ENCODE measurements at places on chromosomes 5 and 9.
A peak's percentile ranks its signal among the peaks of the same experiment; 100 is the strongest.

DNA sequence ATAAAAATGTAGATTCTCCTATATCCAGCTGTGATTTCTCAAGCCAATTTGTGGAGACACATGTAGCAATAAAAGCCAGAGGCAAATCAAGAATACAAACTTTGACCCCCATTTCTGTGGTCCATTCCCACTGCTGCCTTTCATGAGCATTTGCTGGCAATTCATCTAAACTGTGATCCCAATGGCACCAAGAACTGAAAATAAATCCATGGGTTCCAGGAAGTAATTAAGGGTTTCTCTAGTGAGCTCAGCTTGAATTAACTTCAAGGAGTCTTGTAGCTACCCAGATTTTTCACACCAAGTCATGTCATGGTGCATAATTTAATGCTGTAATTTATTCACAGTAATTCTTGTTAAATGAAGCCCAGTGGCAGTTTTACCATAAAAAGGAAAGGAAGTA, 145.0 kb upstream of the SMC2 start:
- DNase-seq, result no peak

- no peak for DNase-seq
Measured at GRCh38 chr5:39713250-39713916, 288.6 kb upstream of the DAB2 start.

GRCh38 chr9:128422783-128423150, 2.1 kb downstream of the CERCAM start:
- DNase-seq, result no peak

- DNase-seq, result no peak
Measured at GRCh38 chr9:127915325-127915752, 1.5 kb downstream of the ST6GALNAC4 start.

GRCh38 chr5:142250119-142250518, 74.7 kb downstream of the SPRY4 start:
- DNase-seq, result no peak

DNA sequence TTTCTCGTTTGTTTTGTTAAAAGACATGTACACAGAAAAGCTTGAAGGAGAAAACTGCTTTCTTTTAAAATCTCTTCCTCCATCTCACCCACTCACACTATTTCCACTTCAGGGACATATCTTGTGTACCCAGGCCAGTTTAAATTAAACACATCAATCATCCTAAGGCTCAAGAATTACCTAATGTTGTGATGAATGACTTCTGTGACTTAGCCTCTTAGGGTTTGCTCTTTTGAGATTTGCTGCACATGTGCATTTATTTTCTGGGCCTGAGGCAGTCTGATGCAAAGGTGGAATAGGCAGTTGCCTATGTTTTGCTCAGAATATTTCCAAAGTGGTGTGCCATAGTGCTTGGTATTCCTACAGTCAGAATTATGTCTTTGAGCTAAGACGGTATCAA, 439.9 kb upstream of the CHD1 start:
- DNase-seq, result no peak

DNA sequence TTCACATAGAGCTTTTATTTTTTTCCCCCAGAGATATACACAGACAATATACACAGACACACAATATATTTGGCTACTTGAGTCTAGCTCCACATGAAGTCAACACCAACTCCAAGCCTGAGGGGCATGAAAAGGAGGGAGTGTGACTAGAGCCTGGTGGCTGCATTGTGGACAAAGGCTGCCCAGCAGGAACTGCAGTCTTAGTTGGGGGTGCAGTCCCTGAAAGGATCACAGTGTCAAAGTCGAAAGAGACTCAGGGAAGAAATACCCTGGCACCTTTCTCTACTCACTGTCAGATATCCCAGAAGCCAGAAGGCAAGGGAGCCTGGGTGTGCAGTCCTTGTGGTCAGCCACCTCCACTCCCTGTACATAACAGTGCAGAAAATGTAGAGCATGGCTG, 231.6 kb upstream of the RPS23 start:
- DNase-seq, result no peak

DNA sequence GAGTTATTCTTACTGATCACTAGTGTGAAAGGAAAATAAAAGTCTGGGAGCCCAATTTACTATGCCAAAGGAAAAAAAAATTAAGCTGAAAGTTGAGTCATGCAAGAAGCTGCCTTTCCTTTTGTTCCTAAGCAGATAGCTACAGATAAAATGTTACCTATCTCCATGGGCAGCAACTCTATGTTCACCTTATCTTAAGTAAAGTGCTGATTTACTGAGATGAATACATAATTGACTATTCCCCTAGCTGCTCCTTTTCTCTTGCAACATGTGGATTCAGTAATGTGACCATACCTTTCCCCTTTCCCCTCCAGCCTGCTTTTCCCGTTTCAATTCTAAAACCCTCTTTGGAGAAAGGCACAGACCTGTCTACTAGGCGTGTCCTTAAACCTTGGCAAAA, 62.7 kb upstream of the NR5A1 start:
- no peak for DNase-seq

DNA sequence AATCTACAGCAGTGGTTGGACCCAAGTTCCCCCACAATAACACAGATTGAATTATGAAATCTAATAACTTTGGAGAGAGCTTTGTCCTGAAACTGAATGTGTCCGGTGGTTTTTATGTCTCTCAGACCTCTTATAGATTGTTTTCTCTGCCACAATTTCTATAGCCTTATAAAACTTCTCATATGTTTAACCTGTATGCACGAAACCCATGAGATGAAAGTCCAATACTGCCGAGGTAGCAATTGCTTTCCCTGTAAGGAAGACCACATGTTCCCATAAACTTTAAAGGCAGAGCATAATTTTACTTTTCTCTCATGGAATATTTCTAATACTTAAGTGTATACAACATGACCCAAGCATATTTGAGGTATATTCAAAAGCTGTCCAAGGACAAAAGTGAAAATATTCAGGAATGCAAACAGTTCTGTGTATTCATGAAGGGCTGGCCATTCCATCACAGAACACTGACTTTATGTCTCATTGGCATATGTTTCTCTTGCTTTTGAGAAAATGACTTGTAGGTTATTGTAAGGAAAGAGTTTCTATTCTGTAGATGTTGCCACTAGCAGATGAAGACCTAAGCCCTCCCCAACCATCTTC, 94.4 kb upstream of the TLE4 start:
- no peak for DNase-seq

GRCh38 chr9:70901746-70902145, 219.7 kb downstream of the TRPM3 start:
- no peak for DNase-seq

DNA sequence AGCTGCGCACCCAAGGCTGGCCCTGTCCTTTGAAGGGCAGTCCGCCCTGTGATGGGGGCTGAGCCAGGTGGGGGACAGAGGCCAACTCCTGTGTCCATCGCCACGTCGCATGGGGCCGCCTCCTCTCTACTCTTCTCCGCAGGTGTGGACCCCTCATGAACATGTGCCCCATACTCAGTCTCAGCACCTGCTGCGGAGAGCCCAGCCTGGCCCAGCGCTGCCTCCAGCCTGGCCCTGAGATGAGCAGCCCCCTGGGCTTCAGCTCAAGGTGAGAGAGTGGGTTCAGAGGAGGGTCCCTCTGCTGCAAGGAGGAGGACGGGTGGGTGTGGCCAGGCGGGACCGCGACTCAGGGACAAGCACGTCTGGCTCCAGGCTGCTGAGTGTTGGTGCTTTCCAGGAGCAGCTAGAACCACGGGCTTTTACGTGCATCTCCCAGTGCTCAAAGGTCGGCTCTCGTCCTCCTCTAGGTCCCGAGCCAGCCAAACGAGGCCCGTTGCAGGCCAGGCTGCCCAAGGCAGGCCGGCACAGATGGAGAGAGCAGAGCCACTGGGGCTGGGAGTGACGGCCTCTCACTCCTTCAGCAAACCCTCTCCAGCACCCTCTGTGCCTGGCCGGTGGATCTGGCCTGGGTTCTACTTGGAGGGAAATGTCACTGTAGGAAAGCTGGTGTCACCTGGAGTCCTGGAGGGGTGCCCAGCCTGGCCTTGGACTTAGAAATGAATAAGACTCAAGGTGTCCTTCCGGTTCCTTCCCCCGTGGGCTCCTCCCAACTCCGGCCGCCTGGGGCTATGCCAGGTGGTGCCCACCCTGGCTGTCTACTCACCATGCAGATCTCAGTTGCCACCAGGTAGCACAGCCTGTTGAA, 48.9 kb upstream of the RNF130 start:
- no peak for DNase-seq

DNA sequence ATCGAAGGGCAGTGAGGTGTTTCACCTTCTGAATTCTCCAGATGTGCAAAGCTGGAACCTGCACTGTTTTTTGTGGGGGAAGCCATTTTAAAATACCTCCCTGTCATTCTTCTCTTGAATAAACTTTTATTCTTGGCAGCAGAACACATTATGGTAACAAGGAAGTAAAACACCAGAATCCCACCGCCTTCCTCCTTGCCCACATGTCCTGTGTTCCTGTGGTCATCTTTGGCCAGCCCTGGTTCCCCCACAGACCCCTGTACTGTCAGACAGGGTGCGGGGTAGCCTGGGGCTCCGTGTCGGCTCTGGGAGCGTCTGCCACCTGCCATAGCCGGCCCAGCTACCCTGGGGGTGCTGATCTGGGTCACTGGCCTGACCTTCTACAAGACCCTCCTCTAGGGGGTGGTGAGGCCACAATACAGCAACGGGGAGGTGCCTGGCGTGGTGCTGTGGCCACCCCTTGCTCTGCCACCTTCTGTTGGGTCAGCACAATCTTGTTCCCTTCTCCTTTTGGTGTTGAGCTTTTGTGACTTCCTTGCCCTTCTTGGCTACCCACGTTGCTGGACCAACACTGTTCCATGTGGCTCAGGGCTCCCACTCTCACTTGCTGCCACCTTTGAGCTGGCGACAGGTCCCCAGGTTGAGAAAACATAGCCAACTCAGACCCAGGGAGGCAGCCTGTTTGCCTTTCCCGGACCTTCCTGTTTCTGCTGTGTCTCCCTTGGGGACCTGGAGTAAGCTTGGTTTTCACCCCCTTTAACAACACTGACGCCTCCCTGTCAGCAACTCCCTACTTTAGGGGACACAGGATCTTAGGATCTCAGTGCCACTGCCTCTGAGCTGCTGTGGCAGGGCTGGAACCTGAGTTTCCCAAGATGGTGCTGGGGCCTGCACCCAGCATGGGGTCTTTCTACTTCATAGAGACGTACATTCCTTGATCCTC, 4.8 kb downstream of the WNK2 start:
- DNase-seq, result no peak

- DNase-seq, result no peak
Measured at GRCh38 chr9:113511856-113512761, 48.6 kb downstream of the RGS3 start.

GRCh38 chr9:114938687-114939575, 8.5 kb upstream of the TNFSF8 start:
- DNase-seq, result no peak

DNA sequence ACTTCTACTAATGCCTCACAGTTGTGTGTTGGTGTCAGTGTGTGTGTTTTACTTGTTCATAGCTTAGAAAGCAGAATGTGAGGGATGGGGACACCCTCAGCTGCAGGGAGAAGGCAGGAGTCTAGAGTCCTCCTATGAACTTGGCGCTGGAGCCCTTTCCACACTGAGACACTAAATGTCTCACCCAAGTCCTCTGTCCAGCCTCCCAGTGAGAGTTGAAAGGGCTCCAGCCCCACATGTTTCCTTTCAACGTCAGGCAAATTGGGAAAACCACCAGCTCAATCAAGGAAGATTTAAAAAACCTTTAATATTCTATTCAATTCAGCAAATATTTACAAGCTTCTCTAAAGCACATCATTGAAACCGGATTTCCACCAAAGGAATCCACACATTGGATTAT, 167.6 kb upstream of the MSX2 start:
- DNase-seq, result no peak

GRCh38 chr5:9466697-9467096, 79.2 kb downstream of the SEMA5A start:
- DNase-seq, result no peak

DNA sequence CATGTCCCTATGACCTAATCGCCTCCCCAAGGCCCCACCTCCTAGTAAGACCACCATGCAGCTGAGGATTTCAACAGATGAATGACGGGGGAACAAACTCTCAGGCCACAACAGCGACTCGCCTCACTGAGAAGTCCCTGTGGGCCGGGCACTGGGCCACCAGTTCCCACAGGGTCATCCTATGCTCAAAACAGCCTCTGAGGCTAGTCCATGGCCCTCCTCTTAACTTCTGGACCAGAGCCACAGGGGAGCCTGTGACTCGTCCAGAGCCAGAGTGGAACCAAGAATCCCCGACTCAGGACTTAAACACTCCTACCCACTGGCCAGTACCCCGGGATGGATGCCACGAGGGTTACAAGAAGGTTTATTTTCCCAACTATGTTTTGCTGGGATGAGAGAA, 12.3 kb downstream of the GFPT2 start:
- no peak for DNase-seq

GRCh38 chr5:5209089-5209488, 69.0 kb downstream of the ADAMTS16 start:
- DNase-seq, result no peak

DNA sequence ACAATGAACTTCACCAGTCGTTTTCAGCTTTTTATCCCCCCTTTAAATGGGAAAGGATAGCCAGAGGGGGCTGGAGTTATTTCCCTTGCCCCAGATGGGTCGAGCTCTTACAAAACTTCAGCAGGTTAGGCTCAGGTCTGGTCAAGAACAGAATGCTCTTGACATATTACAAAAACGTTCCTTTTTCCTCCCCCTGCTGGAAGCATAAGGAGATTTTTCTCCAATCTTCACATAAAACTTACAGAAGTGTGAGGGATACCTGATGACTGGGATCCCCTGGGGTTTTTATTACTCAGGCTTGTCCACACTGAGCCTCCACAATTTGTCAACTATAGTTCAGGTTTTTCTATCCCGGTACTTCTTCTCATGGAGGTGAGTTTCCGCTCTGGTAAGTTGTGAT, 60.8 kb downstream of the CSF2 start:
- no peak for DNase-seq

DNA sequence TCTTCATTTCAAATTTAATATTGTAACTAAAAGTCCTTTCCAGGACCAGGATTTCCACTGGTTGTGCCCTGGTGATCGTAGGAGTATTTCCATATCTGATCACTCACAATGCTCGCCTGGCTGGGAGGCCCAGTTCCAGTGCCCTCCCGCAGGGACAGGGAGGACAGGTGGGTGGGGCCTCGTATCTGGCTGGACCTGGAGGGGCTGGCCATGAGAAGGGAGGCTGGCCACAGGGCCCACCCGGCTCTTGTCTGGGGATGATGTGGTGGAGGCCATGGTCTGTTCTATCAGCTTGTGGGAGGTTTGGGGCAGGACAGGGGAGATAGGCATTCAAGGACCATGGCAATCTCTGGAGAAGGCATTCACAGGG, 286.4 kb downstream of the GADD45G start:
- no peak for DNase-seq

- DNase-seq, result no peak
Measured at GRCh38 chr5:74083096-74083791, 457.2 kb downstream of the ARHGEF28 start.

GRCh38 chr9:32384002-32384363, 460 bp upstream of the ACO1 start:
- no peak for DNase-seq

GRCh38 chr5:112757468-112758208, 20.0 kb downstream of the APC start:
- peak; percentile 57 for DNase-seq

DNA sequence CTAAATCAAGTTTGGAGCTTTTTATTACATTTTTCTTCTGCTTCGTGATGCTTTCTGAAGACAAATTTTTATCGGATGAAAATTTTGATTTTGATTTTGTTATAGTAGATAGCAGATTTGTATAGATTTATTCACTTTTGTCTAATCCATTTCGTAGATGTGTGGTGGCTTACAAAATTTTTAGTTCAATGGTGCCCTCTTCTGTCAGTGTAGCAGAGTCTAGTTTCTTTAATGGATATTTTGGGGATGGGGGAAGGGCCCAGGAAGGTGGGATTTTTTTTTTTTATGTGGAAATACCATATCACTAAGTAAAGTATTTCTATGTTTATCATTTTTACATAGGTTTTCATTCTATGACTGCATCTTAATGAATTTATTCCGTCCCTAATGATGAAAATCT, 259.9 kb upstream of the TARS1 start:
- DNase-seq, result no peak
